ENCODE measurements at places on chromosomes 3 and 15.

DNA sequence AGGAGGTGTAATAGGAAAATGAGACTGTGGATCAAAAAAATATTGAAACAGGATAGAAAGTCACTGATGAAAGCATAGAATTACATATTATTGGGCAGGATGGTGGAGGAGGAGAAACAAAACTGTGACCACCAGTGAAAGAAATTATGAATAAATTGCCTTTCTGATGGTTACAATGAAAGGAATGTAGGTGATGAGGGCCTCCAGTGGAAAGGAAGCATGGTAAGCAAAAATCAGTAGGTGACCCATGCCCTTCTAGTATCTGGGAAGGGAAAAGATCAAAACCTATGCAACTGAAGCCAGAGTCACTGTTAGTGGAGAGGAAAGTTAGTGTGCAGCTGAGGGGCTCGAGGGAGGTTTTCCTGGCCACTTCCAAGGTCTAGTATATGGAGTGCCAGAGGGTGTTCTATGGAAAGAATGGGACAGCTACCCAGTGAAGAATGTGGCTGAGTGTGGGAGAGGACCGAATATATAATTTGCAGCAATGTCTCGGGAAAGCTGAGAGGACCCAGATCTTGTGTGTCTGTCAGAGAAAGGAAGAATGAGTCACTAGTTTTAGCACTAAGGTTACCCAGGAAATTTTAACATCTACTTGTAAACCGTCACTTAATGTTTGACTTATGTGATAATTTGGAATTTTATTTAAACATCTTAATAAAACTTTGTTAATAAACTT is 146.2 kb downstream of the NFKBIZ start:
- DNase-seq = no peak

DNA sequence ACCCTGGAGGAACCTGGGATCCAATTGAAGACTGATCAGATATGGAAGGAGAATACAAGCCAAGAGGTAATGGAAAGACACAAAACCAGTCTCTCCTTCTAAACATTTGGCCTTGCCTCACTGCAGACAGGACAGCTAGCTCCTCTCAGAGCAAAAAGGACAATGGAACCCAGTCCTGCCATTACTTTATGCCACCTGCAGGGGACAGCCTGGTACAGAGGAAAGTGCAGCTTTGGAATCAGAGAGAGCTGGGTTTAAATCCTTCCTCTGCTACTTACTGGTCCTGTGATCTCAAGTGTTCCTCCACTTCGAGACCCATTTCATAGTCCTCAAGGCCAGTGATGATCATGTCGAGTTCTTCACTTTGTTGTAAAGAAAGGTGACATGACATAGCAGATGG is 159.4 kb upstream of the SMAD3 start:
- DNase-seq = no peak

DNA sequence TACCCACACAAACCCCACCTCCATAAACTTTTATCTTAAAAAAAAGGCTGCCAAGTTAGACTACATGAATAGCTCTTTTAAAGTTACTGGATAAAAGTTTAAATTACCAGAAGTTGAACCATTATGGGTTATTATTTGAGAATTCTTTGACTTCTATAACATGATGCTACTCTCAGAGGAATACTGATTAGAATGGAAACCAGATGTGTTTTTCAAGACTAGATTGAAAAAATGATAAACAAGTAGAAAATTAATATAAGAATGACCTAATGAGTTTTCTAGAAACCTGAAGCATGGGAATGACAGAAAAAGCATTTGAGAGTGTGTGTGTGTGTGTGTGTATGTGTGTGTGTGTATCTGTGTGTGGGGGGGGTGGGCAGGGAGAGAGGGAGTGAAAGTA is 12.4 kb upstream of the FGF7 start:
- DNase-seq = no peak

GRCh38 chr3:182668541-182668940 is 124.8 kb upstream of the ATP11B start:
- no peak for DNase-seq

GRCh38 chr15:47301481-47301880 is 415.8 kb upstream of the SEMA6D start:
- no peak for DNase-seq
